ENCODE measurements at places on chromosomes 13 and 19. TPM values are rescaled to one million over a fixed set of nuclear protein-coding genes. Genes with fewer than 3 reads are reported as not detected.

PRTN3 gene
- total RNA-seq, result not detected

RCBTB2 gene
- 2.6 TPM for total RNA-seq

FBN3 gene
- not detected for total RNA-seq

SYNGR4 gene
- total RNA-seq, result not detected

ZSCAN22 gene
- total RNA-seq, result 5.2 TPM

EID2B gene
- total RNA-seq, result 4.6 TPM

EBI3 gene
- 0.63 TPM for total RNA-seq

ATP4A gene
- total RNA-seq, result not detected

KIR3DL2 gene
- total RNA-seq, result not detected

ARHGAP35 gene
- total RNA-seq, result 23.3 TPM

TTC9B gene
- total RNA-seq, result 0.73 TPM

ISOC2 gene
- total RNA-seq, result 89.8 TPM

CEACAM4 gene
- total RNA-seq, result not detected

ZNF180 gene
- 18.4 TPM for total RNA-seq

Data from HT1080 (cell line).